ENCODE measurements at places on chromosomes 16 and 17.

- no peak for DNase-seq
Observed at GRCh38 chr16:49462989-49463371, 89.4 kb downstream of the C16orf78 start.

- no peak for DNase-seq
Observed at GRCh38 chr16:4319454-4320421, 3.9 kb downstream of the GLIS2 start.

GRCh38 chr17:42691021-42691545 lies 8.8 kb downstream of the CNTNAP1 start:
- no peak for DNase-seq

GRCh38 chr17:357644-358043 lies 5.0 kb upstream of the RPH3AL start:
- DNase-seq, result no peak

DNA sequence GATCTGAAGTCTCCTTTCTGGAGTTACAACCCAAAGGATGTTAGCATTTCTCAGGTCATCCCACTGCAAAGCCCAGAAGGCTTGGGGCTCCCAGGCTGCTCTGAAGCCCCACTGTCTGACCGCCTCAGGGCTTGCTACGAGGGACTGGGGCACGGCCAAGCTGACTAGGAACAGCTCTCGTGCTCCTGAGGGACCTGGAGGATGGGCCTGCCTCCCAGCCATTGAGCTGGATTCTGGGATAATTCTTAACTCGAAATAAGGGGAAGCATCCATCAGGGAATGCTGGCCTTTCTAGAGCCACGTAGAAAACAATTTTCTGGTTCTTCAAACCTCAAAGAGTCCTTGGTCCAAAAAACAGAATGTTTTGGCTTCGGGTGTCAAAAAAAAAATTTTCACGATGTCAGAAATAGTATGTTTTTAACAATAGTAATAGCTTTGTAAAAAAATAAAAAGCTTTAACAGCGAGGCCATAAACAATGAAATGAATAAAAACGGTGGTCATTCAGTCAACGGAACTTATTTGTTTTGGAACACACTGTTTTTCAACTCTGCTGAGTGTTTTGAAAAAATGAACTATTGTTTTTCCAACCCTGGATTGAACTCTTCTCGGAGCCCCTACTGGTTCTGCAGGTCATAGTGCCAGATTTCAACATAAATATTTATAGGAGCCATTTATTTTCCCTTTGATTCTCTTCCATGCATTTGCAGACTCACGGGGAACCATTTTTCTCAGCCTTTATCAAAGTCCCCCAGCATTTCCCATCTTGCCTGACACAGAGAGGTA lies 16.4 kb upstream of the HERPUD1 start:
- DNase-seq, result no peak

Data from stimulated activated CD4-positive, alpha-beta T cell treated with anti-CD3 and anti-CD28 coated beads, Interleukin-1b, Interleukin-23, amount 100 ng/mL, for 4 hours (primary cell).